Neural crest cell (in vitro differentiated cells): ENCODE measurements at places on chromosomes 2 and 18. TPM values are rescaled to one million over a fixed set of nuclear protein-coding genes. Genes with fewer than 3 reads are reported as not detected.

GRHL1 gene
- 2.0 and 3.4 TPM in 2 replicates for total RNA-seq

ELOA2 gene
- not detected in 2 replicates for total RNA-seq

OTOS gene
- total RNA-seq = not detected in 2 replicates

CCL20 gene
- not detected in 2 replicates for total RNA-seq

NEUROD1 gene
- total RNA-seq = 2.5 and 2.7 TPM in 2 replicates

WNT6 gene
- total RNA-seq = not detected in 2 replicates

SLC4A3 gene
- total RNA-seq = 10.0 and 11.4 TPM in 2 replicates

IL1R2 gene
- total RNA-seq = not detected in 2 replicates

KRCC1 gene
- total RNA-seq = 15.5 and 16.5 TPM in 2 replicates

CNTNAP5 gene
- 0.56 and 1.1 TPM in 2 replicates for total RNA-seq

SANBR gene
- 30.3 and 33.3 TPM in 2 replicates for total RNA-seq

SUCLG1 gene
- 51.5 and 52.7 TPM in 2 replicates for total RNA-seq

NMUR1 gene
- total RNA-seq = not detected in 2 replicates

CRYGA gene
- not detected in 2 replicates for total RNA-seq

LAMA1 gene
- total RNA-seq = 96.1 and 102 TPM in 2 replicates

- peaks cover 63% of the 10 kb centered on the region for H3K27me3 ChIP-seq
- H3K4me1 ChIP-seq = peaks cover 35% of the 10 kb centered on the region
- no peak within 1 kb of the TSS for H3K27ac ChIP-seq
- no peak for DNase-seq
Observed at GRCh38 chr2:237859533-237860272, at the start of gene RAMP1. RAMP1 (plus strand) TSS chr2:237859623; CDS start chr2:237859676, 53 bp downstream.

DNA sequence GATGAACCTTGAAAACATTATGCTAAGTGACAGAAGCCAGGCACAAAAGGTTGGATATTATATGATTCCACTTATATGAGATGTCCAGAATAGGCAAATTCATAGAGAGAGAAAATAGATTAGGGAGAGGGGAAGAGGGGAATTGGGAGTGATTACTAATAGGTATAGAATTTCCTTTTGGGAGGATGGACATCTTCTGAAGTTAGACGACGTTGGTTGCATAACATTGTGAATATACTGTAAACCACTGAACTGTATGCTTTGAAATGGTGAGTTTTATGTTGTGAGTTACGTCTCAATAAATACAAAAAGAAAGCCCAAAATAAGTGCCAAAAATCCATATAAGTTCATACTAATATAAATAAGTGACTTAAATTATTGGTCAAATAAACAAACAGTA, 18.6 kb upstream of the CYP26B1 start:
- no peaks in the 10 kb centered on the region for H3K36me3 ChIP-seq
- DNase-seq = no peak
- no peaks in the 10 kb centered on the region for H3K4me1 ChIP-seq
- H3K27me3 ChIP-seq = peaks cover 19% of the 10 kb centered on the region
- H3K27ac ChIP-seq = no peak overlapping the region

- H3K36me3 ChIP-seq = no peaks in the 10 kb centered on the region
- H3K27ac ChIP-seq = no peak overlapping the region
- no peak overlapping the region for H3K4me3 ChIP-seq
- no peaks in the 10 kb centered on the region for H3K27me3 ChIP-seq
Observed at GRCh38 chr18:56542476-56542875, 95.9 kb downstream of the TXNL1 start.

GRCh38 chr2:146806364-146807005, 1038.3 kb upstream of the ACVR2A start:
- H3K27me3 ChIP-seq = no peaks in the 10 kb centered on the region
- H3K4me1 ChIP-seq = no peaks in the 10 kb centered on the region
- no peak overlapping the region for H3K27ac ChIP-seq
- no peaks in the 10 kb centered on the region for H3K36me3 ChIP-seq

GRCh38 chr2:26700078-26700477, 7.6 kb downstream of the KCNK3 start:
- H3K27ac ChIP-seq = no peak overlapping the region
- DNase-seq = no peak
- no peak overlapping the region for H3K4me3 ChIP-seq
- no peaks in the 10 kb centered on the region for H3K36me3 ChIP-seq
- peaks cover 45% of the 10 kb centered on the region for H3K27me3 ChIP-seq
- no peaks in the 10 kb centered on the region for H3K4me1 ChIP-seq

DNA sequence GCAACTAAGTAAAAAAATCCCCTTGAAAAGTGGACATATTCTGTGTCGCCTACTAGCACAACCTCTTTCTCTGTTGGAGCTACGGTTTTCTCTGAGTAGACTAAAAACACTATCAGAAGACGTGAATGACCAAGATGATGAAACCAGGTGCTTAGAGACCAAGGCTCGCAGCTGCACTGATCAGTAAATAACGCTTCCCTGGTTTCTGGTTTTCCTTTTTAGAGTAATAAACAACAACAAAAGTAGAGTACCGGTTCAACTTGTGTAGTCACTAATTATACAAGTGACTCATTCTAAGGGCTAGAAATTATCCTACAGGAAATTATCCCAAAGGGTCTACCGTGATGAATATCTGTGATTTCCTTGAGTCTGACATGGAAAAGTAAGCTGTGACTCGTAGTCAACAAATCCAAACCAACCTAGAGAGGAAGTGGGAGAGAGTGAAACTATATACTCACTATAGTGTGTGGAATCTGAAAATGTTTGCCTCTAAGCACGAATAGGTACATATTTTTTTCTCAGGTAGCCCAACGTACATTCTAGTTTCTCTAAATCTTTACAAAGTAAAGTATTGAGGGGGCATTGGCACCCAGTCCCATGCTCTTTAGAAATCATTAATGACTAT, 17.8 kb downstream of the RASGRP3 start:
- H3K27me3 ChIP-seq = no peaks in the 10 kb centered on the region
- no peaks in the 10 kb centered on the region for H3K4me1 ChIP-seq
- H3K4me3 ChIP-seq = no peak overlapping the region
- no peak overlapping the region for H3K27ac ChIP-seq

GRCh38 chr2:180669016-180669415, 311.4 kb upstream of the UBE2E3 start:
- H3K4me1 ChIP-seq = no peaks in the 10 kb centered on the region
- no peak overlapping the region for H3K27ac ChIP-seq
- H3K27me3 ChIP-seq = no peaks in the 10 kb centered on the region

- DNase-seq = no peak
- H3K36me3 ChIP-seq = no peaks in the 10 kb centered on the region
- no peak overlapping the region for H3K27ac ChIP-seq
- peaks cover 52% of the 10 kb centered on the region for H3K4me1 ChIP-seq
- H3K4me3 ChIP-seq = no peak overlapping the region
Observed at GRCh38 chr2:214574084-214574781, 163.4 kb downstream of the VWC2L start.

DNA sequence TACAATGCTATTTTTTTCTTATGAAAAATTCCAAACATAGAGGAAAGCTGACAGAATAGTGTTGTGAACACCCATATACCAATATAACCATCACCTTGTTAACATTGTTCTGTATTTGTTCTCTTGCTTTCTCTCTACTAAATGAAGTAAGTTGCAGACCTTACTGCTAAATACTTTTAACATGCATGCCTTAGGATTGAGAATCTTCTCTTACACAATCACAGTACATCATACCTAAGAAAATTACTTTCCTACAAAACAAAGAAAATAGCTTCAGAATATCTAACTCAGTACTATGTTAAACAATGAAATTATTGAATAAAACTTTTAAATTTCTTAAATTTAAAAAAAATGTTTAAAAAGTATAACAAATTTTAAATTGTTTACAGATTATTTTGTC, 136.5 kb downstream of the UBR3 start:
- peaks cover 16% of the 10 kb centered on the region for H3K36me3 ChIP-seq
- no peak overlapping the region for H3K4me3 ChIP-seq
- H3K4me1 ChIP-seq = no peaks in the 10 kb centered on the region
- no peak for DNase-seq
- no peaks in the 10 kb centered on the region for H3K27me3 ChIP-seq

- peaks cover 30% of the 10 kb centered on the region for H3K36me3 ChIP-seq
- H3K4me1 ChIP-seq = no peaks in the 10 kb centered on the region
- DNase-seq = no peak
- H3K4me3 ChIP-seq = no peak overlapping the region
Observed at GRCh38 chr2:202680512-202680911, 45.7 kb downstream of the FAM117B start.

- no peaks in the 10 kb centered on the region for H3K27me3 ChIP-seq
- H3K27ac ChIP-seq = no peak overlapping the region
- peaks cover 2% of the 10 kb centered on the region for H3K36me3 ChIP-seq
- H3K4me1 ChIP-seq = peaks cover 7% of the 10 kb centered on the region
- H3K4me3 ChIP-seq = no peak overlapping the region
- peak; percentile 21 for DNase-seq
Observed at GRCh38 chr2:101205521-101206479, 46.9 kb upstream of the CNOT11 start.

DNA sequence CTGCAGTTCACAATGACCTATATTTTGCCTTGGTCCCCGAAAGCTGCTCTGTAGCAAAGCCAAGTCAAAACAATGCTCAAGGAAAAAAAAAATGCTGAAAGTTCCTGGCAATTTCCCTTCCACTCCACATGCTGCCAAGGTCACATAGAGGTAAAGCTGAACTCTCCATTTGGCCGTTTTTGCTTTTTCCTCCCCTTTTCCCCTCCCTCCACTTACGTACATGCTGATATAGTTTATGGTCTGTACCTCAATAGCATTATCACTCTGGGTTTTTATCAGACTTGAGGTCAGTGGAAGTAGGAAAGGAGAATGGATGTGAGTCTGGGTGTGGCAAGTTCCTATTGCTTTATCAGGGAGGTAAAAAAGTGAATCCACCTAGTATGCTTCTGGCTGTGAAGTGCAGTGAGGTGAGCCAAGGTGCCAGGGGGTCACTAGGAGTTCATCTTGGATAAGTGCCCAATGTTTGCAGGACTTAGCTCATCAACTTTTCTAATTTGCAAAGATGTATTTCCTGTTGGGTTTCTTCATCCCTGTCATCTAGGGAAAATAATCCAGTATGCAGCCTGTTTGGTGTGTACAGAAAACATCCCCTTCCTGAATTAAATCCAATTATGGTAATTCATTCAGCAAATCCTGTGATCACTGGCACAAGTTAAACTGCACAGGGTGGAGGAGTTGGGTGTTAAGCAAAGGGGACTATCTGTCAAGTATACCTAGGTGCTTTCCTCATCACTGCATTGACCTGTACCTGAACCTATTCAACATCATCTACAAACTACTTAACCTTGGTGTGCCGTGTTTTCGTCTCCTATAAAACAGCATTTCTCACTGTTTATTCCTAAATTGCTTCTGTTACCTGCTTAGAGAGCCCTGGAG, 124.3 kb upstream of the CYP26B1 start:
- H3K4me1 ChIP-seq = no peaks in the 10 kb centered on the region
- H3K36me3 ChIP-seq = peaks cover 2% of the 10 kb centered on the region
- DNase-seq = no peak
- H3K4me3 ChIP-seq = no peak overlapping the region
- H3K27me3 ChIP-seq = no peaks in the 10 kb centered on the region

GRCh38 chr18:40326985-40327384, 1628.0 kb upstream of the PIK3C3 start:
- H3K27ac ChIP-seq = no peak overlapping the region
- DNase-seq = no peak
- no peak overlapping the region for H3K4me3 ChIP-seq
- H3K27me3 ChIP-seq = peaks cover 2% of the 10 kb centered on the region
- H3K36me3 ChIP-seq = peaks cover 6% of the 10 kb centered on the region

- H3K4me1 ChIP-seq = peaks cover 10% of the 10 kb centered on the region
- H3K36me3 ChIP-seq = no peaks in the 10 kb centered on the region
- no peak overlapping the region for H3K27ac ChIP-seq
- no peaks in the 10 kb centered on the region for H3K27me3 ChIP-seq
Observed at GRCh38 chr2:128984081-128984480, 665.4 kb upstream of the HS6ST1 start.

GRCh38 chr2:64303250-64303649, 150.7 kb upstream of the LGALSL start:
- no peaks in the 10 kb centered on the region for H3K36me3 ChIP-seq
- no peak overlapping the region for H3K4me3 ChIP-seq
- no peak for DNase-seq
- H3K27me3 ChIP-seq = no peaks in the 10 kb centered on the region
- no peaks in the 10 kb centered on the region for H3K4me1 ChIP-seq

DNA sequence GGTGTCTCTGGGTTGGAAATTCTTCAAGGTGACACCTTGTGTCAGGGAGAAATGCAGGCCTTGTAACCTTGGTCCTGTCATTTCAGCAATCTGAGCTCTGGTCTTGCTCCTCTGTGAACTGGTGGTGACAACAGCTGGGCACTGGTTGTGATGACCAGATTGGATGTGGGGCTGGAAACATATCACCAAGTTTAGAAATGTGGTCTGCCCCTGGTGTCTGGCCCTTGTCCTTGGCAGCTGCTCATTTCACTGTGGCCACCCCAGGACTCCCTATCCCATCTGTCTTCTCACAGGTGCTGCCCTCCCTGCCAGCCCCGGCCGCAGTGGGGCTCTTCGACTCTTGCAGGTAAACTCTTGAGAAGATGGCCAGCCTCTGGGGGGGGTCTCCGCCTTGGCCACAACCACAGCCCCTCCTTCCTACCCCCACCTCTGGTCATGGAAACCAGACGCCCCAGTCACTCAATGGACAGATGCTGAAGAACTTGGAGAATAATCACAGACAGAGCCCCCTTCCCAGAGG, 20.7 kb downstream of the SIX3 start:
- peaks cover 72% of the 10 kb centered on the region for H3K27me3 ChIP-seq
- H3K36me3 ChIP-seq = no peaks in the 10 kb centered on the region
- DNase-seq = no peak
- no peak overlapping the region for H3K27ac ChIP-seq

DNA sequence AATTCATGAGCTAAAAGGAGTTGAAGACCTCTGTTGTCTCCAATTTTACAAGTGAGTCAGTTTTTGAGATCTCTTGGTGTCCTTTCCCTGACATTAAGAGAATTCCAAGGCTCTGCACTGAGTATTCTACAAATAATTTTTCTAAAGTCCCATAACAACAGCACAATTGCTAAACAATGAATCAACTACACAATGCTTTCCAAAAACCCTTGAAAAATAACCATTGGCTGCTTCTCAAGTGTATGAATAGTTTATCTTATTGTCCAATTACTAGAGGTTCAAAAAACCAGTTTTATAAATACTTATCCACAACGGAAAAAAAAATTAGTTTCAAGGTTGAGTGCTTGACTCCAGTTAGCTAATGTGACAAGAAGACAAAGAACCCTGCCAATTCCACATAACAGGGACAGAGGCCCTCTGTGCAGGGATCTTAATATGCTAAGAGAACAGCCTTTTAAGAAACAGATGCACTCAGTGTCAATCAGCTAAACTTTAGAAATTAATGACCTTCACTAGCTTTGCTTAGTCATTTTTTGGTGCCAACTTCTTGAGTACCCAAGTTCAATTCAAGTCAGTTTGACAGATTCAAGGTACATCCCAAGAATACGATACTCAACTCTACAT, 266.6 kb upstream of the CYP26B1 start:
- DNase-seq = no peak
- no peak overlapping the region for H3K4me3 ChIP-seq
- no peak overlapping the region for H3K27ac ChIP-seq
- peaks cover 2% of the 10 kb centered on the region for H3K36me3 ChIP-seq
- H3K27me3 ChIP-seq = no peaks in the 10 kb centered on the region
- peaks cover 6% of the 10 kb centered on the region for H3K4me1 ChIP-seq

DNA sequence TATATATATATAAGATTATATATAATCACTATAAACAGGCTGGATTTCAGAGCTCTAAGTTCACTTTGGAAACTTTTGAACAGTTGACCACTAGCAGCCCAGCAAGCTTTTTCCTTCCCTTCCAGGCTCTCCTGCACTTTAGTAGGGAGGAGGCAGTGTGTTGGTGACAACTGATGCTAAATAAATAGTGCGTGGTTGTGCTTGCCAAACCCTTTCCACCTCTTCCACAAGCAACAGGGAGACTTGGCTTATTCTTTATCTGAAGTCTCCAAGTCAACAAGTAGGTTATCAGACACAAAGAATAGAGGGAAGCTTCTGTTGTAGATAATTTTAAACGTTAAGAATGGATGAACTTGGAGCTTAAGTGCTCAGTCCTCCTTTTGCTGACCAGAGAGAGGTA, 408.2 kb upstream of the HNRNPA3 start:
- H3K27me3 ChIP-seq = no peaks in the 10 kb centered on the region
- H3K36me3 ChIP-seq = no peaks in the 10 kb centered on the region
- no peaks in the 10 kb centered on the region for H3K4me1 ChIP-seq
- no peak overlapping the region for H3K27ac ChIP-seq
